ENCODE measurements at places on chromosomes 6 and 20.

- DNase-seq = no peak
These were observed 515.7 kb downstream of the FRK start for GRCh38 chr6:115544765-115545671.

DNA sequence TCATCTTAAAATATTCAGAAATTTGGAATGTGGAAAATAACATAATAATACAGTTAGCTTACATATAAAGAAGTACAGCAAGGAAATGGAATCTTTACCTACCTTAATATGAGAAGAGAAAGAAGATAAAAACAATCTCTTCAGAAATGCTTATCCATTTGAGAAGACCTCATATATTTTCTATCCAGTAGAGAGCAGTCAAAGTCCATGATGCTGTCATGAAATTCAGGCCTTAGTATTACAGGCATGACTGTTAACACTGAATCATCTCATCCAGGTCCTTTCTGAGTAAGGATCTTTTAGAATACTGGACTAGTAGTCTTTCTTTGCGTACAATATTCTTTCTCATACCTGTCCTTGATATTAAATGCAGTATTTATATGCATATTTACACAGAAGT lies 713.4 kb downstream of the CD109 start:
- no peak for DNase-seq

DNA sequence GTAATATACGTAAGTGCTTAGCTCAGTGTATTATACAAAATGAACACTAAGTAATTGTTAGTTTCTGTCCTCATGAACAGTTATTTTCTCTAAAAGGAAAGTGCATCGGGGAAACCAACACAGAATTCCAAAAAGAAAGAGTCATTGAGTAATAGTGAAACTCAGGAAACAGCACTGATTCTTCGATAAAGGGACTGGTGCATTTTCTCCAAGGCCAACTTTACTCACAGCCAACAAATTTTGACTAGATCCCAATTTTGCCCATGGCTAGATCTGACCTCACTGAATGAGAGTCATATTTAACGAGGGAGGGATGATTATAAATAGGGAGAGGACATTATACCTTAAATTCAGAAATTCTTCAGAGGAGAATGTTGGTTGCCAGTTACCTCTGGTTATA lies 390.9 kb upstream of the NRSN1 start:
- no peak for DNase-seq

- DNase-seq = no peak
These were observed 1283.3 kb upstream of the GJE1 start for GRCh38 chr6:140849456-140849855.

DNA sequence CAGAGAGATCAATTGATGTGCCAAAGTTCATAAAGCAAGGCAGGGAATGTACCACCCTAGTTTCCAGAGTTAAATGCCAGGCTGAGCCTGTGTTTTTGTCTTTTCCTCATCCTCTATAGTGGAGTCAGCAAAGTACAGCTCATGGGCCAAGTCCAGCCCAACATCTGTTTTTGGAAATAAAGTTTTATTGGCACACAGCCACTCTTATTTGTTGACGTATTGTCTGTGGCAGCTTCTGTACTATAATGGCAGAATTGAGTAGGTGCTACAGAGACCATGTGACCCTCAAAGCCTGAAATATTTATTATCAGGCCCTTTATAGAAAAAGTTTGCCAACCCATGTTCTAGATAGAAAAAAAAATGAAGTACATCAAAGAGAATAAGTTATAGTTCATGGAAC lies 187.0 kb downstream of the TSHZ2 start:
- DNase-seq = no peak

DNA sequence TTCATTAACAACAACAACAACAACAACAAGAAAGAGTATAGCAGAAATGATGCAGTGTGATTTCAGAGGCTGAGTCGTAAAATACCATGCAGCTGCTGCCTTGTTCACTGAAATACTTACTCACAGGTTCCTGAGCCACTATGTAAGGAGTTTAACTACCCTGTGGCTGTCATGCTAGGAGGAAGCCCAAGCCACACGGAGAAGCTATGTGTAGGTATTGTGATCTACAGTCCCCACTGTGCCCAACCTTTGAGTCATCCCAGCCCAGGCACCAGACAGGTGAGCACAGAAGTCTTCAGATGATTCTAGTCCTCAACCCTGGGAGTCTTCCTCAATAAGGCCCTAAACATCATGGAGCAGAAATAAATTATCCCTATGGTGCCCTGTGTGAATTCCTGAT lies 14.6 kb upstream of the RALY start:
- DNase-seq = no peak

- DNase-seq = no peak
These were observed 38.6 kb upstream of the PLCG1 start for GRCh38 chr20:41098703-41099250.

DNA sequence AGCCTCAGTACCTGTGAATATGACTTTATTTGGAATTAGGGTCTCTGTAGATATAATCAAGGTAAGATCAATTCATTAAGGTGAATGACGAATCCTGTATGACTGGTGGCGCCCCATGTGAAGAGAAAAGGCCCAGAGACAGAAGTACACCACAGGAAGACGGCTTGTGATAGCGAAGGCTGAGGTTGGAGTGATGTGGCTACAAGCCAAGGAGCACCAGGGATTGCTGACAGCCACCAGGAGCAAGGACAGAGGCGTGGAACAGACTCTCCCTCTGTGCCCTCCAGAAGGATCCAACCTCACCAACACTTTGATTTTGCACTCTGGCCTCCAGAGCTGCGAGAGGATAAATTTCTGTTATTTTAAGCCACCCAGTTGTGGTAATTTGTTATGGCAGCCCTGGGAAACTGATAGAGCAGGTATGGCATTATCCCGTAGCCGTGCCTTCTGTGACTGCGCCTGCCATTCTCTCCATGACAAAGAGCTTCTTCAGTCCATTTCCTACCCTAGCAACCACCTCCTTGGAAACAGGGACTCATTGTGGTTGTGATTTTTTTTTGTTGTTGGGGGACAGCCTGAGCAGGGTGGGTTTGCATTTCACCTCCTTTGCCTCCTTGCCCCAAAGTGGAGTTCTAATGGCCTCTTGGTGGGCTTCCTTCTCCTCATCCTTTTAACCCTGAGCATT lies 29.6 kb downstream of the PTK7 start:
- no peak for DNase-seq

GRCh38 chr20:19975436-19975799 lies 41.7 kb upstream of the NAA20 start:
- DNase-seq = no peak

DNA sequence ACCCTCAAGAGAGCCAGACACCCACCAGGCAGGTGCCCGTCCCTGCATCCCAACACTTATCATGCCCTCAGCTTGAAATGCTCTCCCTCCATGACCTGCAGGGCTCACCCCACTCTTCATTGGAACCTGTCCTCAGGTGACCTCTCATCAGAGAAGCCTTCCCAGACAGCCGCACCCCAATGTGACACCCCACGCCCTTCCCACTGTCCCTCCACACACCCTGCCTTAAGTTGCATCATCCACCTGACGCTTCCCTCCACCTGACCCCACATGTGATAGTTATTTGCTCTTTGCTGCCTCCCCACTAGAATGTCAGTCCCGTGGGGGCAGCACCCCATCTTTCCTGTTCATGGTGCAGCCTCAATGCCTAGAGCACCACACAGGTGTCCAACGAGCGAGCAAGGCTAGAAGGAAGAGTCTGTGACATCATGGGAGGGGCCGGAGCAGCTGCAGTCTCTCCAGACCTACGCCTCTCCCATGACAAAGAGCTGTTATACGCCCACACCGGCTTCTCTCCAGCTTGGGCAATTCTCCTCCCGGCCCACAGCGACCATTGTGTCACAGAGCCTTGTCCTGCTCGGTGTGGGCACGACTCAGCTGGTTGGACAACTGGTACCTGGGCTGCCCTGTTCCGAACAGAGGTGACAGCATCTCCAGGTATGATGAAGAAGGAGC lies 58.2 kb downstream of the NFATC2 start:
- DNase-seq = no peak

- DNase-seq = no peak
These were observed 243.8 kb upstream of the PMEPA1 start for GRCh38 chr20:57953638-57954037.

DNA sequence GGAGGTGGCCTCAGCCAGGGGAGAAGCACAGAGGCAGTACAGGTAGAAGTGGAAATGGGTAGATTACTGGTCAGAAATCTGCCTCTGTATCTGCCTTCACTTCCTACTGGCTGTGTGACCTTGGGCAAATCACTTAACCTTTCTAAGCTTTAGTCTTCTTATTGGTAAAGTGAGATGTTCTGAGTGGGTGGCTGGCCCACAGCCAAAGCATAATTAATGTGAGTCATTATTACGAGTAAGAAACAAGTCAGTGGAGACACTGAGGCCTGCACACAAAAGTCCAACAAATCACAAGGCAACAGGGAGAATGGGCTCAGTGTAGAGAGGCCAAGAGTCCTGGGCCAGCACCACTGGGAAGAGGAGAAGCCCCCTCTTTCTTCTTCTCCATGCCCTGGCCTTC lies 39.1 kb downstream of the NRN1 start:
- no peak for DNase-seq

DNA sequence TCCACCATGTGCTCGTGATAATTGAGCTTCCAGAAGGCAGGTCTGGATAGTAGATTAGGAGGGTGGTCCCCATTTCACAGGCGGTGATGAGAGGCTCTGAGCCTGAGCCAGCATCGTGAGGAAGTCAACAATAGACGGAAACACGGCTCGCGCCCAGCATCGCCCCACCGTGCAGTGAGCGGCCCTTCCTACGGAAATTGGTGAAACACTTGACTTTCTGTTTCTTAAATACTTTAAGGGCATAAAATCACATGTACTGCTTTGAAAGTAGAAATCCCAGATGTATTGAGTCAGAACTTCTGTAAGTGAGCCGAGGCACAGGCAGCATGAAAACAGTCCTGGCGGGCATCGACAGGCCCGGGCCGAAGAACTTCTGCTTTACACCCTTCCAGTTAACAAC lies 4.3 kb upstream of the KIF25 start:
- no peak for DNase-seq

- no peak for DNase-seq
These were observed 75.5 kb downstream of the NOL4L start for GRCh38 chr20:32509639-32510066.

DNA sequence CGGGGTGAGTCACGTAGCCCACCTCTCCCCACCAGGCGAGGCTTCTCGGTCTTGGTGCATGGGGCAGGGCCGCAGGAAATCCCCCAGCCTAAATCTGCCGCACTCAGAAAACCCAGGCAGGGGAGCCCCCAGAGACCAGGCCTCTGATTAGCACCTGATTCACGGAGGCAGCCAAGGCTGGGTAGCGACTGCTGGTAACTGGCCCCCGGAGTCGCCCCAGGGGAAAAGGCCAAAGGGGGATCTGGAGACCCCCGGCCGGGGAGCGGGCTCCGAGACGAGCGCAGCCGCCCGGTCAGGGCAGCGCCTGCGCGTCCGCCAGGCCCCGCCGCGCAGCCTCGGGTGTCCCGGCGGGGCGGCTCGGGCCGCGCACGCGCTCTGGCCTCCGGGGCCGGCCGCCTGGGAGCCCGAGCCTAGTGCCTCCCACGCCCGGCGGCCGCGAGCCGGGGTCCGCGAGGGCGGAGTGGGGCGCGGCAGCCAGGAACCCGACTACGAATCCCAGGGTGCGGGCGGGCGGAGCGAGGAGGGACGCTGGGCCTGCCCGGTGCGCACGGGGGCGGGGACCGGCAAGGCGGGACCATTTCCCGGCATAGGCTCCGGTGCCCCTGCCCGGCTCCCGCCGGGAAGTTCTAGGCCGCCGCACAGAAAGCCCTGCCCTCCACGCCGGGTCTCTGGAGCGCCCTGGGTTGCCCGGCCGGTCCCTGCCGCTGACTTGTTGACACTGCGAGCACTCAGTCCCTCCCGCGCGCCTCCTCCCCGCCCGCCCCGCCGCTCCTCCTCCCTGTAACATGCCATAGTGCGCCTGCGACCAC lies at the start of gene DUSP22:
DUSP22 (plus strand) TSS at position 791 of the 809 bp plus-strand sequence. CDS start 53 bp downstream, outside the sequence.
- no peak for DNase-seq

DNA sequence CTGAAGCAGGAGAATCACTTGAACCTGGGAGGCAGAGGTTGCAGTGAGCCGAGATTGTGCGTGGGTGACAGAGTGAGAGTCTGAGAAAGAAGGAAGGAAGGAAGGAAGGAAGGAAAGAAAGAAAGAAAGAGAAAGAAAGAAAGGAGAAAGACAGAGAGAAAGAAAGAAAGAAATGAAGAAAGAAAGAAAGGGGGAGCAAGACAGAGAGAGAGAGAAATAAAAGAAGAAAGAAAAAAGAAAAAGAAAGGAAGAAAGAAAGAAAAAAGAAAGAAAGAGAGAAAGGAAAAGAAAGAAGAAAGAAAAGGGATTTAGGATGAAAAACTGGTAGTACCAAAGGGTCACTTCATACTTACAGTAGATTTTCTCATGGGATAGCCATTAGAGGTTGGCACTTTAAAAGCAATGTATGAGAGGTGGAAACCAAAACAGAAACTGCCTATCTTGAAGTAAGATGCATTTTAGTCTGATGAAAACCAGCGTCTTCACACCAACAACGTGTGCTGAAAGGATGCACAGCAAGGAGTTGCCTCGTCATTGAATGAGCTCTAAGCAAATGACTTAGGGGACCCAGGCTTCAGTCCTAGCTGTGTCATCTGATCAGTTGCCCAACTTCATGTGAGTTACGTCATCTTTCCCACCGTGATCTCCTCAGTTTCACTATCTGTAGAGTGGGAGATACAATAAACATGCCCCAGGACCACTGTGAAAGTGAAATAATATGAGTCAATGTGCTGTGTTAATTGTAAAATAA lies 133.9 kb upstream of the NEDD9 start:
- DNase-seq = no peak

DNA sequence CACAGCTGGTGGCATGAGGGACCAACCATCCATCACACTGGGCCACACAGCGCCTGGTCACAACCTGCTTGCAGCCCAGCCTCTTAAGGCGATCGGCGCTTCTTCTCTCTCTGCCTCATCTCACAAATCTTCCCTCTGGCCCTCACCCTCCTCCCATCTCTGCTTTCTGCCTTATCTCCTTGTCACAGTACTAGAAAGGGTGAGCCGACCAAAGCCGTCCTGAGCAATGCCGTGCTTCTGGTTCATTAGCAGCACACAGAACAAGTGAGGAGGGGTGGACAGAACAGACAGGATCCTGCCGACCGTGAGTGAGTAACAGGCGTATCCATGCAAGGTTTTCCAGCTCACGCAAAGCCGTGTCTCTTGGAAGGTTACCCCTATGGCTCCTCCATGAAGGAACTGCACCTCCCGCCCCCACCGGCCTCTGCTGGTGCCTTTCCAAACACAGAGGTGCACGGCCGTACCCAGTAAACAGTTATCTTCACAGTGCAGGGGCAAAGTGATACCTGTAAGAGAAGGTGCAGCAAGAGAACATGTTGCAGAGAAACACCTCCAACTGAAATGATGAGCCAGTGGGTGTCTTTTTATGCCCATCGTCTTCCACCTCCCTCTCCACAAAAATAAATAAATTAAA lies 331.7 kb downstream of the FARS2 start:
- DNase-seq = no peak

DNA sequence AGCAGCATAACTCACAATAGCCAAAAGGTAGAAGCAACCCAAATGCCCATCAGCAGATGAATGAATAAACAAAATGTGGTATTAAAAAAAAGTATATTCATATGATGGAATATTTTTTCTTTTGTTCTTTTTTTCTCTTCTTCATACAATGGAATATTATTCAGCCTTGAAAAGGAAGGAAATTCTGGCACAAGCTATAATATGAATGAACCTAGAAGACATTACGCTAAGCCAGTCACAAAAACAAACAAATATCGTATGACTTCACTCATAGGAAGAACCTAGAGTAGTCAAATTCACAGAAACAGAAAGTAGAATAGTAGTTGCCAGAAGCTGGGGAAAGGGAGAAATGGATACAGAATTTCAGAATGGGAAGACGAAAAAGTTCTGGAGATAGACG lies 63.7 kb downstream of the RBL1 start:
- DNase-seq = no peak
